GM23338 (cell line): ENCODE measurements at places on chromosomes 1 and 21. TPM values are rescaled to one million over a fixed set of nuclear protein-coding genes. Genes with fewer than 3 reads are reported as not detected.

Gene NUDT17
- 4.3 and 6.8 TPM in 2 replicates for total RNA-seq

GRCh38 chr1:174875306-174875705 lies 124.4 kb upstream of the CACYBP start:
- DNase-seq: peak; percentile 64

GRCh38 chr1:197774466-197775281 lies 606 bp downstream of the DENND1B start:
- DNase-seq: peak; percentile 60

Gene GNG4
- 49.2 and 53.5 TPM in 2 replicates for total RNA-seq

Gene KCNA3
- 3.0 and 4.2 TPM in 2 replicates for total RNA-seq

DNA sequence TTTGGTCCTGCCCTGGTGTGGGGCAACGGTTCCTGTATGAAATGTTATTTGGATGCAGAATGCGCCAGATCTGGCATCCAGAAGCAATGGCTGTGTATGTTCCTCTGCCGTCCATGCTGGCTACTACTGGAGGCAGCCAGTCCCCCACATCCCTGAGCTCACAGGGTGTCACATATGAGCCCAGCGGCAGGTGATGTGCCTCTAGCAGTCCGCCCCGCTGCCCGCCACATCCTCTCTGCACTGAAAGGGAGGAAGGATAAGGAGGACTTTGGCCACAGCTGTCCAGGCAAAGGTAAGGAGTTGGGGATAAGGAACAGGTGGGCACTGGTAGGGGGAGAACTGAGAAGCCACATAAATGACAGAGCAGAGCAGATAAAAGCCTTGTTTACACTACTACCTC lies 305.3 kb upstream of the DAB1 start:
- DNase-seq: no peak

Gene RHOU
- 3.7 and 4.4 TPM in 2 replicates for total RNA-seq

GRCh38 chr1:226938903-226939437 lies 1.1 kb upstream of the COQ8A start:
- DNase-seq: no peak

- DNase-seq: no peak
Observed at GRCh38 chr1:25150985-25151495, 81.3 kb downstream of the SYF2 start.

DNA sequence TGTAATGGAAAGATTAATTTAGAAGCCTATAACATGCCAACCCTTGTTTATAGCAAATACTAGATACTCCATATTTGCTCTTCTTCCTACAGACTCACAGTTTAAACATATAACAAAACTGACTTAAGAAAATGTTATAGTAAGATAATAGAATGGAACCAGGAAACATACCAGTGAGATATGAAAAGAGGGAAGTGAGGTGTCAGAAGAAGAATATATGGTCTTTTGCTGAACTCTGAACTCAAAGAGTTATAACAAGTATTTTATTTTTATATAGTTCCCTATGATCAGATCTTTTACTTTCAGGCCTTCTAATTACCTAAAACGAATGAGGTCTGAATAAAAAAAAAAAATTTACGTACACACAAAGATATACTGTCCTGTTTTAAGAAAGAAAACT lies 20.9 kb downstream of the TMED5 start:
- DNase-seq: no peak

Gene LCE3E
- total RNA-seq: not detected in 2 replicates
